Right lobe of liver (tissue), 6 donors: ENCODE measurements at places on chromosomes 2 and 18. TPM values are rescaled to one million over a fixed set of nuclear protein-coding genes. Genes with fewer than 3 reads are reported as not detected.

Gene ZAP70
- 0.74 TPM for total RNA-seq

Gene UGT1A10
- total RNA-seq: 0.11 TPM

DNA sequence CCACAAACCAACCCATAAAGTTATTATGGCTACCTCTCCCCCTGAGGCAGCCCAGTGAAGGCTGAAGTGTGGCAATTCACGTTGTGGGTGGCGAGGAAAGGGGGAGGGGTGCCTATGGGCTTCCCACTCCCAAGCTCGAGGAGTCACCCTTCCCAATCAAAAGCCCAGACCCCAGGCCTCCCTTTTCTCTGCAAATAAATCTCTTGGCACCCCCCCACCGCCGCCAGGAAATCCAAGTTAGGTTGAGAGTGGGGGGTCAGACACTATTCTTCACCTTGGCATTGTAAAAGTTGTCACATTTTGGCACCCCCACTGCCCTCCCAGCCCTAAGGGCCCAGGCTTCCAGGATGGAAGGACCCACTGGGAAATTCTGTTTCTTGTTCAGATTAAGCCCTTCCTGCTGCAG is 6.9 kb downstream of the ANKRD53 start:
- no peaks in the 10 kb centered on the region for H3K27me3 ChIP-seq
- H3K36me3 ChIP-seq: peaks cover 33% of the 10 kb centered on the region
- DNase-seq: peak; percentile 40
- H3K4me3 ChIP-seq: no peak overlapping the region

DNA sequence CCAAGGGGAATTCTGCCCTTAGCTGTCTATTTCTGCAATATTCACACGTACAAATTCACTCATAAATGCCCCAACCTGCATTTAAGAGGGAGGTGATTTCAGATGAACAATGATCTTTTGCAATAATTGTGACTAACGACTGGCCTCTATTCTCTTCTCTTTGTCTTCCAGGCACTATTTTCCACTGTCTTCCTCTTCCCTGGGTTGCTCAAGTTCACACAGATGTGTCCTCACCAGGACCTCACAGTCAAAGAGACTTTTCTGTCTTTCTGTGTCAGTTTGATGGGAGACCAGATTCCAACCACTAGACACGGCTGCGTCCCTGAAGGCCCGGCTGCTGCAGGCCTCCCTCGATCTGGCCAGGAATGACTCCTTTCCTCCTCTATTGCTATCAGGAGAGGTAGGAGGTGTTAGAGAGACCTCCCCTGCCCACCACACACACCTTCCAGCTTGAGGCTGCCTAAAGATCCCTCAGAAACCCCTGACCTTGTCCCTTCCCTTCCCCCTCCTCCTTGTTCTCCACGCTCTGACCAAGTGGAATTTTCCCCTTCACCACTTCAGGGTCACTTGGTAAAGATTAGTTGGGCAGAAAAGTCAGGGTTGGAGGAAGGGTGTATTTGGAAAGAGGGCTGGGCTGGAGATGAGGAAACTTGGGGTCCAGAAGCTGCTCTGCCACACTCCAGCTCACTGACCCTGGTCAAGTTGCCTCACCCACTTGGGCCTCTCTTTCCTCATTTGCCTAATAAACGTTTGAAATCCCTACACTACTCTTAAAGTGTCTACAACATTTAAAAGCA is 109.2 kb upstream of the COPS8 start:
- no peaks in the 10 kb centered on the region for H3K27me3 ChIP-seq
- no peak overlapping the region for H3K4me3 ChIP-seq
- no peaks in the 10 kb centered on the region for H3K36me3 ChIP-seq
- H3K27ac ChIP-seq: no peak overlapping the region
- H3K4me1 ChIP-seq: no peaks in the 10 kb centered on the region

GRCh38 chr2:169080250-169081069 is 11.1 kb downstream of the DHRS9 start:
- H3K4me3 ChIP-seq: no peak overlapping the region
- no peak overlapping the region for H3K27ac ChIP-seq
- H3K36me3 ChIP-seq: no peaks in the 10 kb centered on the region

- no peaks in the 10 kb centered on the region for H3K27me3 ChIP-seq
- no peaks in the 10 kb centered on the region for H3K36me3 ChIP-seq
- no peaks in the 10 kb centered on the region for H3K4me1 ChIP-seq
- H3K4me3 ChIP-seq: no peak overlapping the region
These were observed 8.0 kb downstream of the MC5R start for GRCh38 chr18:13831864-13832508.
